ENCODE measurements at places on chromosomes 1 and 21.

- no peak for DNase-seq
Observed at GRCh38 chr21:42563686-42564085, 50.0 kb downstream of the SLC37A1 start.

- DNase-seq = no peak
Observed at GRCh38 chr21:15626031-15626430, 103.8 kb upstream of the USP25 start.

- DNase-seq = no peak
Observed at GRCh38 chr1:18183533-18183932, 75.9 kb downstream of the IGSF21 start.

- no peak for DNase-seq
Observed at GRCh38 chr1:150210706-150211105, 25.2 kb downstream of the ANP32E start.

DNA sequence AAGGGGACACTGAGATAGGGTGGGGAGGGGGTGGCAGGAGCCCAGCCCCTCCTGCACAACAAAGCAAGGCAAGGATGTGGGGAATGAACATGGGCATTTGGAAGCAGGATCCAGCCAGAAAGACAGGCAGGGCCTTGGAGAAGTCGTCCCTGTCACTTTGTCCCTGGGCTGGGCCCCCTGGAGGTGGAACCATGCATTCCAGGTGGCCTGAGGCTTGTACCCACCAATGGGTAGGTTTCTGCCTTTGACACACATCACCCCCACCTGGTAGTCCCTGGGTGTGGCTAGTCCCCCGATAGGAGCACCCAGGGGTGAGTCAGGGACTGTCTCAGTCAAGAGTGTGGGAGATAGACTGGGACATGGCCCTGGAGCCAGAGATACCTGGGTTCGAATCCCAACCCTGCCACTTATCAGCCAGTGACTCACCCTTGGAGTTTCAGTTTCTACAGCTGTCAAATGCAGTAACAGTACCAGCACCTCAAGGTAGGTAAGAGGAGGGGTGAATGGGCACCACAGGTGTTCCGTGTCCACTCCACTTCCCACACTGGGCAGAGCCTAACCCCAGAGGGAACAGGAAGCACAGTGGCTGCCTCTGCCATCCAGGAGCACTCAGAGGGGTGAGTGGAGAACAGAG is 10.0 kb downstream of the PLA2G2D start:
- DNase-seq = no peak

DNA sequence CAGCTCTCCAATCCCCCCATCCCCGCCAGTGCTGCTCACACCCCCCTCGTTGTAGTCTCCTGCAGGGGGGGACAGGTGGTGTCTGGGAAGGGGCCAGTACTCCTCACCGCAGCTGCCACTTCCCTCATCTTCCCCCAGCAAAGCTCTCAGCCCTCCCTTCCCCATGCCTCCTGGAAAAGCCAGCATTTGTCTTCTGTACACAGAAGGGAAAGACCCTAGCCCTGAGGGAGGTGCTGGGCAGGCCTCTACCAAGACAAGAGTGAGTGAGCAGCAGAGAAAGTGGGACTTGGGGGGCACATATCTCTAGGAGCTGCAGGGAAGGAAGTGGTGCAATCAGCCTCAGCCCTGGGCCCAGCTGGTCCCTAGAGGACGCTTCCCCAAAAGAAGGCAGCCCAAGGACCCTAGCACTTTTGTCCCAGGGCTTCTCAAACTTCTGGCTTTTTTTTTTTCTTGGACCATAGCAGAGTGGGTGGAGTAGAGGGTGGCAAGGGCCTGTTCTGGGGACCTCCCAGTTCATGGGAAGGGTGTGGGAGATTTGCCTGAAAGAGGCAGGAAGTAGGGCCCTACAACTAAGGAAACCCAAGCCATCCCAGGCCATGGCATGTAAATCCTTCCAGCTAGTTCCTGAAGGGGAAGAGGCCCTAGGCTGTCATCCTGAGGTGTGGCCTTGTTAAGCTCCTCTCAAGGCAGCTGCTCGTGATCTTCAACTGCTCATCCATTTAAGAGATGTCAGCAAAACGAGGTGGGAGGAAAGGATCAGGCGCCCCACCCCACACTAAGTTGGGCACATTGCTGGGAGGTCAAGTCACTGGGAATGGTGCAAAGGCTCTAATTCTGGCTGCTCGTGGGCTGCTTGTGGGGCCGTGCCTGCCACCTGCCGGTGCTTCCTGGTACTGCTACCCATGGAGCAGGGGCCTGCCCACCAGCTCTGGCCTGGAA is 12.6 kb downstream of the ZC3H12A start:
- peak; percentile 80 for DNase-seq

- DNase-seq = no peak
Observed at GRCh38 chr21:39209334-39209688, 26.1 kb upstream of the PSMG1 start.

DNA sequence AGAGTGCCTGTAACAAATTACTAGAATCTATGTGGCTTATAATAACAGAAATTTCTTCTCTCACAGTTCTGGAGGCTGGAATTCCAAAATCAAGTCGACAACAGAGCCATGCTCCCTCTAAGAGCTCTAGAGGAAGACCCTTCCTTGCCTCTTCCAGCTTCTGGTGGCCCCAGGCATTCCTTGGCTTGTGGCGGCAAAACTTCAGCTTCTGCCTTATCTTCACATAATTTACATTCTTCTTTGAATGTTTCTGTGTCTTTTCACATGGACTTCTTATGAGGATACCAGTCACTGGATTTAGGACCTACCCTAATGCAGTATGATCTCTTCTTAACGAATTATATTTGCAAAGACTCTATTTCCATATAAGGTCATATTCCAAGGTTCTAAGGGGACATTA is 324.4 kb downstream of the PCP4 start:
- DNase-seq = no peak

GRCh38 chr1:43600033-43601020 is 49.6 kb upstream of the KDM4A start:
- DNase-seq = no peak

- DNase-seq = no peak
Observed at GRCh38 chr1:201603613-201604232, 64.8 kb downstream of the NAV1 start.
